Smooth muscle cell of bladder (primary cell): ENCODE measurements at places on chromosomes 7 and 10. TPM values are rescaled to one million over a fixed set of nuclear protein-coding genes. Genes with fewer than 3 reads are reported as not detected.

OR2F1 gene
- not detected in 2 replicates for total RNA-seq

PCLO gene
- under 0.01 TPM in 2 replicates for total RNA-seq

RTKN2 gene
- 0.83 and 1.00 TPM in 2 replicates for total RNA-seq

ZNRF2 gene
- 4.6 and 5.3 TPM in 2 replicates for total RNA-seq
